T-helper 2 cell (primary cell): ENCODE measurements at places on chromosomes 5 and 9.

GRCh38 chr5:115267617-115268016, 4.9 kb upstream of the PGGT1B start:
- DNase-seq = no peak

GRCh38 chr9:92141144-92142129, 26.2 kb upstream of the SPTLC1 start:
- DNase-seq = no peak

DNA sequence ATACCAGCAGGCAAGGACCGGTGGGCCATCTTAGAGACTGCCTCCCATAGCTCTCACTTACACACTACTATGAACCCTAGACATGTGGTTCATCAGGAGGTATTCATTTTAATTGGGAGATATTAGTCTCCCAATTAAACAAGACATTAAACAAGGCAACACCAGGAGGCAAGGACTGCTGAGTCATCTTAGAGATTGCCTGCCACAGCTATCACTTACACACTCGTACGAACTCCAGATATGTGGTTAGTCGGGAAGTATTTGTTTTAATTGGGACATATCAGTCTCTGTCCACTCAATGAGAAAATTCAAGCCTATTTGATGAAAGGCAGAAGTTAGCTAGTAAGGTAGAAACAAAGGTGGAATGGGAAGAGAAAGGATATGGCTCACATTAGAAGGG, 343.9 kb downstream of the NFIB start:
- no peak for DNase-seq

DNA sequence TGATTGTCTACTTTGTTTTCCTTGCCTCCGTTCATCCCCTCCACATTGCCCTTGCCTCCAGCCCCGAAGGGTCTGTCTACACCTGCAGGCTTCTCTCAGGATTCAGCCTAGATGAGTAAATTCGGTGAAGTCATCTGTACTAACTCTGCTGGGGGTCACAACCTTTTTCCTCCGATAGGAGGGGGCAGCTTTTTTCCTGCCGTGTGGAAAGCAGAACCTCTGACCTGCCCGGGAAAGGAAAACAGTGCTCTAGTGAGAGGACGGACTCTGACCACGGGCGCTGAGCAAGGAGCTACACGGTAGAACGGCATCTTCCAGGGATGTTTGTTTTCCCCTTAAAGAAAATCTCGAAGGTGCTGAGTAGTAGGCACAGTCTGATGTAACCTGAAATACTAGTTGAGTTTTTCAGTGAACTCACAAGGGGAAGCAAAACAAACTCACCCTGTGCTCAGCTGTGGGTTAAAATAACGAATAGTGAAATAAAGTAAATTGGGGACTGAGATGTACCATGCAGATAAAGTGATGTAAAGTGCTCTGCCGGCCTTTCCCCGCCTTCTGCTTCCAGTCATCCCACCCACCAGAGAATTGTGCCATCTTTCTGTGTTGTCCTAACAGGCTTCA, 281.8 kb downstream of the AOPEP start:
- DNase-seq = no peak

GRCh38 chr9:137836151-137836830, 41.3 kb upstream of the CACNA1B start:
- no peak for DNase-seq

DNA sequence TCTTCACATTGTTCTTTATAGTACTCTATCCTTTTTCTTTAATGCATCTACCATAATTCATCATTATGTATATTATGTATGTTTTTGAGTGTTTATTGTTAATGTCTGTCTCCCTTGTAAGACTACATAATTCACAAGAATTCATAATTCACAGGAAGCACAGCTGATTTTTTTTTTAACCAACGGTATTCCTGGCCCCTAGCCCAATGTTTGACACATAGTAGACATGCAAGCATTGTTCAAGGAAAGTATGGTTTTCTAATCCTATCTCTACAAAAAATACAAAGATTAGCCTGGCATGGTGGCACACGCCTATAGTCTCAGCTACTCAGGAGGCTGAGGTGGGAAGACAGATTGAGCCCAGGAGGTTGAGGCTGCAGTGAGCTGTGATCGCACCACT, 160.6 kb downstream of the PPP2R2B start:
- DNase-seq = no peak

GRCh38 chr9:124673063-124673462, 98.0 kb downstream of the NR6A1 start:
- no peak for DNase-seq

GRCh38 chr5:14110680-14111079, 32.5 kb upstream of the TRIO start:
- DNase-seq = no peak

GRCh38 chr9:21383627-21384026, 1.6 kb downstream of the IFNA2 start:
- no peak for DNase-seq

- DNase-seq = no peak
Observed at GRCh38 chr9:81826517-81826906, 101.7 kb upstream of the SPATA31D4 start.

GRCh38 chr9:31492229-31492628, 892.2 kb upstream of the ACO1 start:
- no peak for DNase-seq

- DNase-seq = no peak
Observed at GRCh38 chr5:149353911-149354310, 3.9 kb upstream of the PCYOX1L start.

GRCh38 chr5:160181965-160182622, 47.2 kb upstream of the FABP6 start:
- no peak for DNase-seq

DNA sequence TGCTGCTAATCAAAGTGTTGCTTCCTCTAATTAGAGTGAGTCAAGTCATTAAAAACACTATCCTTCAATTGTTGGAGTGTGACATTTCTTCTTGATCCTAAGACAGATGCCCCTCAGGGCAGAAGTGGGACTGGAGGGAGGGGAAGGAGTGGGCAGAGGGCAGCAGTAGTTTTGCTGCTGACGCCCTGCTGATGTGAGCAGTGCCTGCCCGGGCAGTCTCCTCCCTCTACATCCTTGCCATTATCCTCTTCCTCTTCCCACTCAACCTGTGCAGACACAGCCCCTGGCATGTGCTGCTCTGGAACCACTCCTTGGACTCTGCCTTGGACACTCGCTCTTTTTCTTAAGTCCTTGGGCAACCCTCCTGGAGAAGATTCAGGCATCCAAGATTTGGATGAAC, 232.5 kb downstream of the HSPA4 start:
- no peak for DNase-seq

DNA sequence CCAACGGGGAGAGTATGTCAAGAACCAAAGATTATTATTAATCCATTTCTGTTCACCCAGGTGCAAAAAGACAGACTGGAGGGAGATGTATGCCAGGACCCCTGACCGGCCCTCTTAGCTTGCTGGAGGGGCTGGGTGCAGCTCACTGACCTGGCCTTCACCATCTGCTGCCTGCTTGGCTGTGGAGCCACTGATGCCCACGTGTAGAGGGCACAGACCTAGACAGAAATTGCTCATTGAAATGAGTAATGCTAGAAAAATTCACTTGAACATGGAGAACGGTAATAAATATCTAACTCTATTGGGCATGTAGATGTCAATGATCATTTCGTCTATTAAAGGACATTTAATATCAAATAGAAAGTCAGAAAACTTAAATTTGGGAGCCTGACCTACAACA, 58.8 kb upstream of the ERCC6L2 start:
- no peak for DNase-seq

DNA sequence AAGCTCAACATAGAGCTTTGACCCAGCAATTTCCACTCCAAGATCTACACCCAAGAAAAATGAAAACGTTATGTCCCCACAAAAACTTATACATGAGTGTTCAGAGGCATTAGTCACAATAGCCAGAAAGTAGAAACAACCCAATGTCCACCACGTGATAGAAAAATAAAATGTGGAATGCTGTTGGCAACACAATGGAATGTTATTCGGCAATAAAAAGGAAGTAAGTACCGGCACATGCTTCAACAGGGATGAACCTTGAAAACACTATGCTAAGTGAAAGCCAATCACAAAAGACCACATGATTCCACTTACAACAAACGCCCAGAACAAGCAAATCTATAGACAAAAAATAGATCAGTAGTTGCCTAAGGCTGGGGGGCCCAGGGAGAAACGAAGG, 6.0 kb downstream of the UBQLN1 start:
- DNase-seq = no peak

DNA sequence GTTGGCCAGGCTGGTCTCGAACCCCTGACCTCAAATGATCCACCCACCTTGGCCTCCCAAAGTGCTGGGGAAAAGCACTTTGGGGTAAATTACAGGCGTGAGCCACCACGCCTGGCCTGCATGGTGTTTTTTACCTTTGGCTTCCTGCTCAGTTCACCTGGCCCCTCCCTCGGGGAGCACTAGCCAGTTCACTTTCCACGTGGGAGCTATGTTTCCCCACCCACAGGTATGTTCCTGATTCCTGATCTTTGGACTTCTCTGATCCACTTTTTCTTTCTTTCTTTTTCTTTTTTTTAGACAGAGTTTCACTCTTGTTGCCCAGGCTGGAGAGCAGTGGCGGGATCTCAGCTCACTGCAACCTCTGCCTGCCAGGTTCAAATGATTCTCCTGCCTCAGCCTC, 15.8 kb downstream of the DAB2IP start:
- no peak for DNase-seq

DNA sequence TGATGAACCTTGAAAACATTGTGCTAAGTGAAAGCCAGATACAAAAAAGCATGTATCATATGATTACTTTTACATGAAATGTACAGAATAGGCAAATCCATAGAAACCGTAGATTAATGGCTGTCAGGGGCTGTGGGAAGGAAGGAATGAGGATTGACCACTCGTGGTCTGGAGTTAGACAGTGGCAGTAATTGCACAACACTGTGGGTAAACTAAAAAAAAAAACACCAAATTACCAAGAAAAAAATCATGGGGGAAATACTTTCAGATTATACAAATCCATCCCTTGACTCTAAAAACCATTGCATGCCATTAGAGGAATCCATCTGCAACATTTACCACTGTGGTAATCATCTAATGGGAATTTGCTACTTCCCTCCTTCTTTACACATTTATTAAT, 140.0 kb downstream of the SIL1 start:
- no peak for DNase-seq

- no peak for DNase-seq
Observed at GRCh38 chr5:149110406-149110805, 30.9 kb upstream of the ABLIM3 start.

DNA sequence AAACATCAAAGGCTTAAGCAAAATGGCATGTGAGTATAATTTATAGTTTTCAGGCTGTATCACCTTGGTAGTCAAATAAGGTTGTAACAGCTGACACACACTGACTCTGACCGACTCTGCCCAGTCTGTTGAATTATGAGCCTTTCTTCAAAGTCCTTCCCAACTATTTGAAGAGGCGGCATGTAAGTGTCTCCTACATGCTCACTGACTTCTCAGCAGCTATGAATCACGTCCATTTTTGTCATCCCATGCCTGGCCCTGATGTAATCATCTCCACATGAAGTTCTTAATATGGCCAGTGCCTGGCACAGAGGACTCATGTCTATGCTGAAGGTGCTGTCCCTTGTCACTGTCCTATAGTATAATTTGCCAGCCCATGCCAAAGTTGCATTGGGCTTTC, 5.1 kb upstream of the PTBP3 start:
- no peak for DNase-seq

GRCh38 chr5:170265522-170265921, 32.1 kb downstream of the LCP2 start:
- no peak for DNase-seq

- no peak for DNase-seq
Observed at GRCh38 chr9:124045076-124045829, 33.7 kb downstream of the LHX2 start.

DNA sequence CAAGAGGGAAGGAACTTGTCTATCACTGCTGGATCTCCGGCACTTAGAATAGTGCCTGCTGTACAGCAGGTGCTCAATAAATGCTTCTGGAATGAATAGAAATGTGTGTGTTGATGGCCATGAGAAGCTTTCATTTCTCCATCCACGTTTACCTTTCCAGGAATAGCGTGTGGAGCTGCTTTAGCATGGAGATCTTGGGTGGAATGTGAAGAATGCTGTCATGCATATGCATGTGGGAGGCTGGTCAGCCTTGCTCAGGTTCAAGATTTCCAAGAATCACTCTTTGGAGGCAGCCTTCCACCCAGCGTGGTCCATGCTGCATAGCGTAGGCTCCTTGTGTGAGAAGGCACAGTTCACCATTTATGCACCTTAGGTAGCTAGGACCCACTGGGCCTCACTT, 19.2 kb downstream of the COL15A1 start:
- DNase-seq = no peak

GRCh38 chr9:137521405-137521985, 28.7 kb downstream of the PNPLA7 start:
- no peak for DNase-seq

- DNase-seq = no peak
Observed at GRCh38 chr9:2957656-2958200, 113.8 kb upstream of the PUM3 start.

GRCh38 chr5:131186561-131187256, 16.0 kb downstream of the LYRM7 start:
- no peak for DNase-seq

DNA sequence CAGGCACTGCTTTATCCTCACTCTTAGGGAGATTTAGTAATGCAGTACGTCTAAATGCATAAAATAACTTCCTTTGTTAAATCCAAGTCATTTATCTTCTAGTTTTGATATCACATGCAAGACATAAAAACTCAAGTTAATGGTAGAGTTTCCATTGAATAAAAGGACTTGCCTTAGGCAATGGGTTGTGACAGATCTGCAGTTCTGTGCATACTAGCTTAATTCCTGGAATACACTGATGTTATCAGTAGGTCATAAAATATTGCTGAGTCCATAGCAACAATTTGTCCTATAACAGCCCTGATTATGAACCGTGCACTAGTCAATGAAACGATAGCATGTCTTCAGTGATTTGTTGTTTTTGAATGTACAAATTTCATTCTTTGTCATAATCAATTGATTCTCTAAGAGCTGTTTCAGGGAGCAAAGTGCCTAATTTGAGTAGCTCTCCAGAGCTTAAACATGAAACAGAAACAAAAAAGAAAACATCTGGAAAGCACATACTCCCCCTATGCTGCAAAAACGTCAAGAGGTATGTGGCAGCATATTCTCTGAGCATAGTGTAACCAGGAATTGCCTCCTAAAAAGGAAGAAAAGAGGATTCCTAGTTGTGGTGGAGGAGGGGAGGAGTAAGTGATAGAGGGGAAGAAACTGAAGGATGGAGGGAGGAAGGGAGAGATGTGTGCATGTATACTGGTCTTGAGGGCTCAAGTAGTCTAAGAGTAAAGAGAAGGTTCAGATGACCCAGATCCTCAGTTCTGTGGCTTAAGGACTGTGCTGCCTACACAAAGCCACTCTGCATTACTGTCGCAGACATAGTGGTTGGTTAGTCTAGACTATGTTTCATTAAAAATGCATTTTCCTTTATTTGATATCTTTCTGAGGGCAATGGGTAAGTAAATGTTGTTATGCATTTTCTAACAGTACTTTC, 589.2 kb downstream of the PRR16 start:
- DNase-seq = no peak

DNA sequence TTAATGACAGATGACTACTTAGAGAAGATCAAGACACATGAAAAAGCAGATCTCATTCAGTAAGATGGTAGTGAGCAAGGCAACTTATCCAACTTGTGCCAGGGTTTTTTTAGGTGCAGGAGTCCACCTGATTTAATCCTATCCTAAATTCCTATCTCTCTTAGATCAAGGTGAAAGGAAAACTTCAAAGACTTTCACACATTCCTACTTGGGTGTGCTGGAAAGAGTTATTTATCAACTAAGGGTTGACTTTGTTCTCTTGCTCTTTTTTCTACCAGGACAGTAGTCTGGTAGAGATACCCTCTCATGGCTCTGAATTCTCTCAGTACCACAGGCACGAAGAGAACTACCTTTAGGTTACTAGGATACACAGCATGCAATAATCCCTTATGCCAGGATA, 18.2 kb downstream of the TUT7 start:
- DNase-seq = no peak
